ENCODE measurements at places on chromosomes 6 and 20.

DNA sequence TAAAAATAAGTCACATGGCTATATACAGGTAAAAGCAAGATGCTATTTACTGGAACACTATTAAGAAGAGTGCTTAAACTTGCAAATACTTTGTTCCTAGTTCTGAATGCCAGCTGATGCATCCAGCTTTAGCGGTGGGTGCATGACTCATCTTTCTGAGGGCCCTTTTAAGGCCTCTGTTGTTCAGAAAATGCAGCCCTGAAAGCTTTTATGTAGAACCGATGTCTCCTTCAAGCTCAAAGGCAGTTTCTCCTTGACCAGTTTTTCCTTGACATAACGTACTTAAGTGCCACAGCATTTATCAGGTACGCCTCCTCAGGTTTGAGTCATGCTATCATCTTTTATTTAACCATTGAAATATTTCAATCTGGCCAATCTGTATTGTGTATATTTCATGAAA is 82.8 kb downstream of the MLIP start:
- DNase-seq = no peak

DNA sequence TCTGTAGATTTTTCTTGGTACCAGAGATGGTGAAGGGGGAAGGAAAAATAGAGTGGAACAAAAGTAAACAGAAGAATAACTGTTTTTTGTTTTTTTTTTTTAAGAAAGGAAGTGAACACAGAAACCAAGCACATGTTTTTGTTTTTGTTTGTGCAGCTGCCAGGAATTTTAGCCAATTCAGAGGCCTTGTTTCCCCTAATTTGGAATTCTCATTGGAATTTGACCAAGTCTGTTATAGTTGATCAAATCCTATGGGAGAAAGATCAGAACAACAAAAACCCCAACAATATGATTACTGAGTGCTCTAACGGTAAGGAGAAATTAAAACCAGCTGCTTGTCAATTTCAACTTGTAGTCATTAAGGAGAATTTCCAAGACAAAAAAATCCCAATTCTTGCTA is 18.2 kb upstream of the IL22RA2 start:
- DNase-seq = no peak

DNA sequence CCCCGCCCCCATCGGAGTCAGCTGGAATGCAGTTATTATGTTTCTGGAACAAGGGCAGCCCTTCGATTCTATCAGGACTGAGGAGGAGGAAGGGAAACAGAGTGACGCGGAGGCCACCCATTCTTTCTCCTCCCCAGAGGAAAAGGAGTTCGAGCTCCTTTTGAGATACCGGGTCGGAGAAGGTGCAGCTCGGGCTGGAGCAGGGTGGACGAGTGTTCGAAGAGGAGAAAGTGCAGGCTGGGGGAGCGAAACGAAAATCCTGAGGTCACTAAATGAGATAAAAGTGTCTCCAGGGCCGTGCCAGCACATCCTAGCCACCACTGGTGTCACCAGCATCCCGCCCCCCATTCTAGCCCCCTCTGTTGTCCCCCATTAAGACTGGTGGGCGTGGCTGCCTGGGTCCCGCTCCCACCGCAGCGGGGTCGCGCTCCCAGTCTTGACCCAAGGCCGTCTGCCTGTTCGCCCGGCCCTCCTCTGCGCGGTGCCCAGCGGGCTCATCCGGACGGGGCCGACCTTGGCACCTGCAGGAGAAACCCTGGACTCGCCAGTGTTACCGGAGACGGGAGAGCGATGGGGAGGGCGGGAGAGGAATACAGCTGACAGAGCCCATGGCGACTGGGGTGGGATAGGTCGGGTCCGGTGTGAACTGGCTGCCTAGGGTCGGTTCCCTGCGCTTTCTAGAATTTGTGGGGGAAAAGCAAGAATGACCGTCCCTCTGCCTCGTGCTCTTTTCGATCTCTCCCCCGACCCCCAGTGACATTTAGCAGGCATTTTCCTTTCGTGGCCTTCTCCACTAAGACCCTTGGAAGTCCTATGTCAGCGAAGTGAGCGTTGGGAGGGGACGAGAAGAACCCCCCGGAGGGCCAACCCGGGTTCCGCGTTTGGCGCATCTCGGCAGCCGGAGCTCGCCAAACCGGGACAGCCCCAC is 16.2 kb downstream of the FOXA2 start:
- DNase-seq = no peak

- no peak for DNase-seq
Measured at GRCh38 chr6:159416891-159417560, 247.8 kb downstream of the FNDC1 start.

DNA sequence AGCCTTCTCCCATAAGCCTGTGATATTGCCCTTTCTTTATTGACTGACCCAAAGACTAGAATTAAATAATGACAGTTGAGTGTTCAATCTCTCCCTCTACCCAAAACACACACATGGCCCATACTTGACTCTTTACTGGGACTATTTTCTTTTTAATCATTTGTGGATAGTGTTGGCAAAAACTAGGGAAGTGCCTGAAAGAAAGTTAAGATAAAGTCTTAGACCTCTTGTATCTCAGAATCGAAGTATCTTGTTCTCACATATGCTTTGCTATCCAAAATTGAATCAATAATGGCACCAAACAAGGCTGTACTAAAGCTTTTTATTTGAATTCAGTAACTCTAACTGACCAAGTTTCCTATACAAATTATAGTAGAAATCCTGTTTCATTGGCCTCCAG is 19.0 kb downstream of the TMEM244 start:
- no peak for DNase-seq

- no peak for DNase-seq
Measured at GRCh38 chr6:52557389-52558265, 19.2 kb downstream of the TRAM2 start.

GRCh38 chr20:18359854-18360253 is 71.5 kb downstream of the ZNF133 start:
- DNase-seq = no peak

DNA sequence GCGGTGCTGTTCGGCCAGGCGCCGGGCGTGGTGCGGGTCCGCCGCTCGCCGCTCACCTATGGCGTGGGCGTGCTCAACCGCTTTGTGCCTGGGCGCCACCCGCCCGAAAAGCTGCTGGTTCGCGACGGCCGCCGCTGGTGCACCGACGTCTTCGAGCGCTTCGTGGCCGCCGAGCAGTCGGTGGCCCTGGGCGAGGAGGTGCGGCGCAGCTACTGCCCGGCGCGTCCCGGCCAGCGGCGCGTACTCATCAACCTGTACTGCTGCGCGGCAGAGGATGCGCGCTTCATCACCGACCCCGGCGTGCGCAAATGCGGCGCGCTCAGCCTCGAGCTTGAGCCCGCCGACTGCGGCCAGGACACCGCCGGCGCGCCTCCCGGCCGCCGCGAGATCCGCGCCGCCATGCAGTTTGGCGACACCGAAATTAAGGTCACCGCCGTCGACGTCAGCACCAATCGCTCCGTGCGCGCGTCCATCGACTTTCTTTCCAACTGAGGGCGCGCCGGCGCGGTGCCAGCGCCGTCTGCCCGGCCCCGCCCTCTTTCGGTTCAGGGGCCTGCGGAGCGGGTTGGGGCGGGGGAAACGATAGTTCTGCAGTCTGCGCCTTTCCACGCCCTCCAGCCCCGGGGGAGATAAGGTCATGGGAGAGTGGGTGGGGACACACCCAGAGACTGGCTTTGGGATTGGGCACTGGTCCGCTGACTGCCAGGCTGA is 15.7 kb downstream of the ADISSP start:
- no peak for DNase-seq

GRCh38 chr6:142833054-142833453 is 111.9 kb downstream of the HIVEP2 start:
- no peak for DNase-seq

DNA sequence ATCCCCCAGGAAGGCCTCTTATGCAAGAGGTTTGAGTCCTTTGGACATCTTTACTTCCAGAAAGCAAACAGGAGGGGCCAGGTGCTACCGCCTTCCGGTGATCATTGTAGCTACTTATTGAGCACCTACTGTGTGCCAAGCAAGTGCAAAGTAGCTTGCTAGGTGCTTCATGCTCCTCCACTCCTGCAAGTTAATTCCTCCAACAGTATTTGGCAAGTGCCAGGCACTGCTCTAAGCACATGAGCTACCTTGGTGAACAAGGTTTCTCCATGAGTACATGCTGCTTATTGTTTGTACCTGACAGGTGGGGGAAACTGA is 2.3 kb downstream of the CPNE5 start:
- DNase-seq = no peak

GRCh38 chr20:59235226-59235625 is 65.2 kb upstream of the EDN3 start:
- DNase-seq = no peak

DNA sequence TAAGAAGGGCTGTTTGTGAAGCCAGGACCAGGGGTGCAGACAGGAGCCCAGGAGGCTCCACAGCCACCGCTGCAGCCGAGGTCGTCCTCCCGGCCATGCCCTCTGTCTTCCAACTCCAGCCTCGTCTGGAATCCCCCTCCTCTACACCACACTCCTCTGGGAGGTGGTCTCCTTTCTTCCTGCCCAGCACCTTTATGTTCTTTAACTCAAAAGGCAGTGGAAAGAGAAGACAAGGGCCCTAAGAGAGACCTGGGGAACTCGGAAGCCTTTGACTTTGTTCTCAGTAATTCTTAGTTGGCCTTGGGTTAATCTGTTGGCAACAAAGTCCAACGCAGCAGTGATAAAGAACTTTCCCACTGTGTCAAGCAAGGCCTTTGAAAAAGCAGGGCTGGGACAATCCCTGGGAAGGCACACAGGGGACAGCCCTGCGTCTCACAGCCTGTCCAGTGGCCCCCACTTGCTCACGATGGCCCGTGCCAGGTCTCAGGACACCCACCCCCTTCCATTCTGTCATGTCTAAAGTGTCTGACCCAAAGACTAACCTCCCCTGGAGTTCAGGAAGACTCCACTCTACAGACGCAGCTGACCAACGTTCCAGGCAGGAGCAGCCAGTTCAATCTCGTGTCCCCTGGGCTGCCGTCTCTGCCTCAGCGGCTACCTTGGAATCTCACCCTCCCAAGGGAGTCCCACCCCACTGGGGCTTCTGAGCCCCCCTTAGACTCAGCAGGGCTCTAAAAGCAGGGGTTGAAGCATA is 42.8 kb upstream of the FAM50B start:
- no peak for DNase-seq

DNA sequence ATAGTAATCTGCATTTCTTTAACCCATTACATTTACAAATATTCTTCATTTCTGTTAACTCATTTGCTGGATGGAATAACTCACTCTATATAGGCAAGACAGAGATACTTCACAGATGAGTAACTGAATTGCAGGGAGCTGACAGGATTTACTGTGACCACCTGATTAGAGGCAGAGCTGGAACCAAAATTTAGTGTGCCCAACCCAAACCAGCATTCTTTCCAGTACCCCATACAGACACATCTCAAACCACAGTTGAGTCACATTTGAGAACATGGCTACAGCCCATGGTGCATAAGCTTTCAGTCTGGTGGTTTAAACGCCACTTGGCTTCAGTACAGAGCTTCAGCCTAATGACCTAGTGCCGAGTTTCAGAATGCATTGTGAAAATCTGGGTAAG is 138.4 kb upstream of the TENT5A start:
- no peak for DNase-seq

DNA sequence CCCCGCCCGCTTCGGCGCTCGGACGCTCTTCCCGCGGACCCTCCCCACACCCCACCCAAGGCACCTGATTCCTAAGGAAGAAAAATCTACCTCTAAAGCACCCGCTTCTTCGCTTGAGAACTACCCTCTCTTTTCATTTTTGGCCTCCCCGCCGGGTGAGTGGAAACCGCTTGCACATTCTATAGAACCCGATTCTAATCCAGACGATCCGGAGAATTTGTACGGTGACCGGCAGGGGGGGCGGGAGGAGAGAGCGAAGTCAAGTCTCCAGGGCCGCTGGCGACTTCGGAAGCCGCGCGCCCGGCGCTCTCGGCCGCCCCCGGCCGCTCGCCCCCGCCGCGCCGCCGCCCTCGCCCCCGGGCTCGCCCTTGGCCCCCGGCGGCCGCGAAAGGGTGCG is at the start of gene RBM24:
TSS of gene RBM24 (plus strand) at position 262 of the 397 bp plus-strand sequence. CDS start 221 bp downstream, outside the sequence.
- DNase-seq = peak; percentile 4

- no peak for DNase-seq
Measured at GRCh38 chr6:33668914-33669313, 42.6 kb downstream of the UQCC2 start.

DNA sequence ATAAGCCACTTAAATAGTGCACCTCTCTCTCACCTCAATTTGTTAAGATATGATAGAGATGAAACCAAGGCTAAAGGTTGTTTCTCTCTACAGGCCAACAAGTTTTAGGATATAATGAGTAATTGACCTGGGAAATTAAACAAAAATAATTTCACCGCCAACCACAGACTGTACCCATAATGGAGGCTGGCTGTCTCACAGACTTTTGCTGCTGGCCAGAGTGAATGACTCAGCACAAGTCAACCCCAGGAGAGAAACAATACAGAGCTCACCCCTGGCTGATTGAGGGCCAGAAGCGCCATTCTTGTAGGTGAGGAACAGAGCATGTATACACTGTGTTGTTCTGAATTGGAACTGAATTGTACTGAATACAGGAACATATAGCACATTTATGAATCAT is 99.9 kb downstream of the CAP2 start:
- no peak for DNase-seq

DNA sequence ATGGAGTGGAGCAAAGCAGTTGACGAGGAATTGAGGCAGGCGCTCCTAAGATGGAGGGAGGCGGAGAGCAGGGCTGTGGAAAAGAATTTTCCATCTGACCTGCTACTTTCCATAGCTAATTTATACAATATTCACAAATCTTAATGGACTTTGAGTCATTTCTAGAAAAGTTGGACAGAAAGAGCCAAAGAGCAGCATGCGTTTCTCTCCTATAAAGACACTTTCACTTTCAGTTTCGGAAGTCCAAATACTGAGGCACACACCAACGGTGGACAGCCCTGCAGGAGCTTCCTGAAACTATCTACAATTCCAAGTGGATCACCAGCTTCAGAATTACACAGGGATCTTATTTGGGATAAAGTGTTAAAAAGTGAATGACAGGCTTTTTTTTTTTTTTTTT is 43.5 kb downstream of the PANK2 start:
- DNase-seq = no peak

- DNase-seq = no peak
Measured at GRCh38 chr6:90110971-90111370, 185.7 kb downstream of the BACH2 start.

- DNase-seq = no peak
Measured at GRCh38 chr6:136784271-136784664, 8.0 kb downstream of the MAP3K5 start.

DNA sequence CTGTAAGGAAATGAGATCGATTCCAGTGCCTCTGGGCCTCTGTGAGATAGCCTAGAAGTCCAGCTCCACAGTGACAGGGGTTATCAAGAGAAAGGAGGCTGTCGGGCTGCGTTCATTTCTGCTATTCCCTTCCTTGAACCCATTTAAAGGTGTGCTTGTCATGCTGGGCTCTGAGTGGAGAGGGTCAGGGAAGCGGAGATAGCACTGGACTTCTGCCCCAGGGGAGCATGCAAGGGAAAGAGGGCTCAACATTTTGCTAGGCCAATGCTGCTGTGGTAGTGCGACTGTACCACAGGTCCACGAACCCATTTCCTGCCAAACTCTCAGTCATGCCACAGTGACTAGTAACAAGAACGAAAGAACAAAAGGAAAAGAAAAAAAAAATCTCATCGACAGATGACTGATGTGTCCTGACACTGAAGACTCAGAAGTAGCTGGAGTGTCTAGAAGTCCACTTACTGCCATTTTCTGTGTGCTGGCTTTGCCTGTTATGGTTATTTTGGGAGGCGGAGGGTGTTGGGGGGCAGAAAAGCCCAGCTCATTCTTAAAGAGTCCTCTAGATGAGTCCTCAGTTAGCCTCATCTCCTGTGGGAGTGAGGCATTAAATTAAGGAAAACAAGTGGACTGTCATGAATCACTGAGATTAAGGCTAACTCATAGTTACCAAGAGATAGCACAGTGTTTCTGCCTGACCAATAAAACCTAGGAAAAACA is 8.1 kb downstream of the NEDD9 start:
- no peak for DNase-seq

GRCh38 chr20:20363799-20364592 is 3.9 kb upstream of the INSM1 start:
- no peak for DNase-seq

All from NCI-H2227 treated with DMSO at 0.1 percent for 48 hours (cell line).